ENCODE measurements at places on chromosomes 3 and 15.

GRCh38 chr3:13863382-13863952 lies 16.4 kb downstream of the WNT7A start:
- no peak for DNase-seq

- no peak for DNase-seq
These were observed 17.0 kb downstream of the MUC4 start for GRCh38 chr3:195794708-195795107.

GRCh38 chr3:127538569-127538968 lies 52.0 kb downstream of the TPRA1 start:
- DNase-seq: no peak

- no peak for DNase-seq
These were observed 79.4 kb downstream of the OCA2 start for GRCh38 chr15:28019594-28020309.

DNA sequence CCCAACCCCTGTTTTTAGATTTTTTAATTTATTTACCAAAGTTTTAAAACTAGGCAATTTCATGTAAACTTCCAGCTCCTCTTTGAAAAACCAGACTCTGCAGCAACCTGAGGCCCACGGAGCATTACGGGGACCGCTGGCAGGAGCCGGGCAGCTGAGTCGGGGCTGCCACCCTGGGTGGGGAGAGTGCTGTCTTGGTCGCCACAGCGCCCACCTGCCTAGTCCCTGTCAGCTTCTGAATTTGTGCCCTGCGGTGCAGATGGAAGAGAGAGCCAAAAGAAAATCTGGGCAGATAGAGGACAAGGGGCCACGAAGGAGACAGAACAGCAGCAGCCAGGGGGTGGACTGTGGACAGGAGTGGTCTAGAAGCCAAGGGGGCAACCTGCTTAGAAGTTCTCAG lies 34.6 kb downstream of the PXYLP1 start:
- DNase-seq: no peak

- no peak for DNase-seq
These were observed 1055.8 kb upstream of the CADM2 start for GRCh38 chr3:83902787-83903533.

GRCh38 chr3:11933529-11933928 lies 70.7 kb upstream of the SYN2 start:
- DNase-seq: no peak

Data from fibroblast of lung (primary cell).